ENCODE measurements at places on chromosomes 13 and 19.

- H3K36me3 ChIP-seq: no peaks in the 10 kb centered on the region
- H3K4me1 ChIP-seq: no peaks in the 10 kb centered on the region
- H3K27me3 ChIP-seq: peaks cover 5% of the 10 kb centered on the region
- no peak overlapping the region for H3K27ac ChIP-seq
Observed at GRCh38 chr13:38862443-38862842, 128.2 kb downstream of the STOML3 start.

DNA sequence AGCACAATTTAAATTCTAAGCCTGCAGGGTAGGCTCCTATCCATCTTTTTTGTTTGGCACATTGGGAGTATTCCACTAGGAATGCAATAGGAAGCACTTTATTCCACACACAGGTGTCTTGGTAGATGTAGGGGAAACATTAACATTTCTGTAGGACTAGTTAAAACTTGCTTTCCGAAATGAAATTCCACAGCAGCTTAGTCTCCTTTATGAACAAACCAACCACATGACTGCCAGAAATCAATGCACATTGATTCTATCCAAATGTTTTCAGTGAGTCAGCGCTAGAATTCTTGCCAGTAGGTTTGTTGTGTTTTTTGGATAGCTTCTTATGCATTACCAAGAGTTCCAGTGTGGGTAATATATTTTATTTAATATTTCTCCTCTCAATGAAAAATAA, 207.9 kb upstream of the CSNK1A1L start:
- no peaks in the 10 kb centered on the region for H3K36me3 ChIP-seq
- no peaks in the 10 kb centered on the region for H3K4me1 ChIP-seq
- DNase-seq: no peak
- no peaks in the 10 kb centered on the region for H3K27me3 ChIP-seq
- no peak overlapping the region for H3K4me3 ChIP-seq

- H3K4me1 ChIP-seq: peaks cover 20% of the 10 kb centered on the region
- no peaks in the 10 kb centered on the region for H3K27me3 ChIP-seq
- H3K27ac ChIP-seq: peak overlapping the region; percentile 14
- DNase-seq: no peak
- no peak overlapping the region for H3K4me3 ChIP-seq
Observed at GRCh38 chr19:18969931-18970659, 29.1 kb upstream of the HOMER3 start.

DNA sequence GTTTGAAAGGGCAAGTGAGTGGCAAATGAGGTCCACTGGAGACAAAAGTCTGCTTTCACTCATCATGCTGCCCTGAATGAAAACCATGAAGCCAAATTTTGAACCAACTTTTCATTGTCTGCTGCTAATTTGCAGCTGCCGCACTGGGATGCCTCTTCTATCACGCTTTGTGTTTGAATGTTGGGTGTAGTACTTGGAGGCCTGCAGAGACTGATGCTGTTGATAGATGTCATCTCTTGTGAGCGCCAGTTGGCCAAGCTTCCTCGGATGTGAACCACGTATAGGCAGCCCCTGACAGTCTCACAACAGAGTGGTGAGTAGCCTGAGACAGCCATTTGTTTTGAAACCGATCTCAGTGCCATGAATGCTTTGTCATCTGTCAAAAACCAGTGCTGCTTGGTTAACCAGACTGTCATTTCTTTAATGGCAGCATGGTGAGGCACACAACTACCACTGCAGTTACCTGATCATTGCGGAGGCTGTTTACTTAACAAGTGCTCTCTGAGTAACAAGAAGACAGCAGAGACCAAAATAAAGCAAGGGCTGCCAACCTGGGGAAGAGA, 31.2 kb upstream of the SLC10A2 start:
- H3K27ac ChIP-seq: no peak overlapping the region
- H3K4me1 ChIP-seq: peaks cover 12% of the 10 kb centered on the region
- H3K36me3 ChIP-seq: no peaks in the 10 kb centered on the region
- H3K27me3 ChIP-seq: no peaks in the 10 kb centered on the region
- H3K4me3 ChIP-seq: no peak overlapping the region

DNA sequence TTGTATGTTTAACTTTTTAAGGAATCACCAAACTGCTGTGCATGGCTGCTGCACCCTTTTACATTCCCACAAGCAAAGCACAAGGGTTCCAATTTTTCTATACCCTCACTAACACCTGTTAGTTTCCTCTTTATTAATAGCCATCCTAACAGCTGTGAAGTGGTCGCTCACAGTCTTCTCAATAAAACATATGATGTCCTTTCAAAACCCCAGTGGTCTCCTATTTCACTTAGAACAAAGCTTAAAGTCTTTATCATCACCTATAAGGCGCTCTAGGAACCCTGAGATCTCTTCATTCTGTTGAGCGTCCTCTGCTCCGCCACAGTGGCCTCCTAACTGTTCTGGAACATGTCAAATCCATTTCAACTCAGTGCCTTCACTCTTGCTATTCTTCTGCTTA, 400.5 kb downstream of the KLF12 start:
- H3K36me3 ChIP-seq: no peaks in the 10 kb centered on the region
- H3K27ac ChIP-seq: no peak overlapping the region
- DNase-seq: no peak
- H3K4me1 ChIP-seq: no peaks in the 10 kb centered on the region
- no peaks in the 10 kb centered on the region for H3K27me3 ChIP-seq

- H3K36me3 ChIP-seq: no peaks in the 10 kb centered on the region
- no peaks in the 10 kb centered on the region for H3K4me1 ChIP-seq
- H3K4me3 ChIP-seq: no peak overlapping the region
- peaks cover 26% of the 10 kb centered on the region for H3K27me3 ChIP-seq
- DNase-seq: no peak
Observed at GRCh38 chr13:112626124-112626523, 38.2 kb upstream of the TUBGCP3 start.

- H3K27me3 ChIP-seq: no peaks in the 10 kb centered on the region
- peak overlapping the region; percentile 92 for H3K27ac ChIP-seq
- peaks cover 3% of the 10 kb centered on the region for H3K36me3 ChIP-seq
- H3K4me1 ChIP-seq: peaks cover 98% of the 10 kb centered on the region
- peak overlapping the region; percentile 44 for H3K4me3 ChIP-seq
Observed at GRCh38 chr19:2168619-2169424, 5.1 kb downstream of the DOT1L start.

GRCh38 chr19:31461814-31462539, 112.7 kb upstream of the TSHZ3 start:
- H3K27ac ChIP-seq: no peak overlapping the region
- peaks cover 28% of the 10 kb centered on the region for H3K27me3 ChIP-seq
- no peaks in the 10 kb centered on the region for H3K4me1 ChIP-seq
- DNase-seq: no peak

- no peak overlapping the region for H3K4me3 ChIP-seq
- DNase-seq: no peak
- H3K4me1 ChIP-seq: no peaks in the 10 kb centered on the region
- H3K27ac ChIP-seq: no peak overlapping the region
- no peaks in the 10 kb centered on the region for H3K36me3 ChIP-seq
Observed at GRCh38 chr19:6997679-6998445, 23.4 kb downstream of the MBD3L2B start.

DNA sequence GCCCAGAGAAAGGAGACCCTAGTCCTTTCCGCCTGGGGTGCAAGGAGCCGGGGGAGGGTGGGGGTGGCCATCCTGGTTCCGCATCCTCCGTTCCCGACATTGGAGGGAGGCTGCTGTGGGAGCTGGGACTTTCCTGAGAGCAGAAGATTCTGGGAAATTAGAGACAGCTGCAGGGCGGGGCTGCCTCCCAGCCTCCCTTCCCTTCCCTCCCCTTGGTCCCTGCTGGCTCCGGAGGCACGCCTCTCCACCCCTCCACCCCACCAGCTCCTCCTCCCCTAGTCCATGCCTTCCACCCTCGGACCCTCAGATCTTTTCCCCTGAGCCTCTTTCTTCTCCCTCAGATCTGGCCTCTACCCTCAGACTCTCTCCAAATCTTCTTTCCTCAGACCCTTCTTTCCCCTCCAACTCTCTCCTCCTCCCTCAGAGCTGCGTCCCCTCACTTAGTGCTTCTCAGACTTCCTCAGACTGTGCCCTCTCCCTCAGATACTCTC, 3.1 kb upstream of the BCL3 start:
- H3K27ac ChIP-seq: peak overlapping the region; percentile 98
- peaks cover 90% of the 10 kb centered on the region for H3K4me1 ChIP-seq
- H3K36me3 ChIP-seq: peaks cover 6% of the 10 kb centered on the region
- DNase-seq: peak; percentile 86
- H3K4me3 ChIP-seq: peak overlapping the region; percentile 20
- H3K27me3 ChIP-seq: no peaks in the 10 kb centered on the region

DNA sequence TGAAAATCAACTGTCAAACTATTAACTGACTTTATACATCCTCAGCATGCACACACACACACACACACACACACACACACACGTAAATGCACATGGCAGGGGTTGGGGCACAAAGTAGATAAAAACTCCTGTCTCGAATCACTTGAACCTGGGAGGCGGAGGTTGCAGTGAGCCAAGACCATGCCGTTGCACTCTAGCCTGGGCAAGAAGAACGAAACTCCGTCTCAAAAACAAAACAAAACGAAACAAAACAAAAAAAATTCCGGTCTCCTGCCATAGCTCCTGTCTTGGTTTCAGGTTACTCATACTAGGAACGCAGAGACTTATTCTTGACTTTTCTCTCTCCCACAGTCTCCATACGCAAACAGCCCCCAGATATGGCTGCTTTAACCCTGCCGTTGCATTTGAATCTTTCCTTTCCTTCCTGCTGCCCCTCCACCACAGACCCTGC, 148.9 kb downstream of the SHISA2 start:
- no peaks in the 10 kb centered on the region for H3K4me1 ChIP-seq
- peaks cover 23% of the 10 kb centered on the region for H3K27me3 ChIP-seq
- H3K27ac ChIP-seq: no peak overlapping the region
- H3K36me3 ChIP-seq: no peaks in the 10 kb centered on the region
- DNase-seq: no peak

GRCh38 chr13:46964789-46965527, 68.1 kb upstream of the HTR2A start:
- no peak overlapping the region for H3K4me3 ChIP-seq
- no peak for DNase-seq
- H3K4me1 ChIP-seq: no peaks in the 10 kb centered on the region
- no peak overlapping the region for H3K27ac ChIP-seq

DNA sequence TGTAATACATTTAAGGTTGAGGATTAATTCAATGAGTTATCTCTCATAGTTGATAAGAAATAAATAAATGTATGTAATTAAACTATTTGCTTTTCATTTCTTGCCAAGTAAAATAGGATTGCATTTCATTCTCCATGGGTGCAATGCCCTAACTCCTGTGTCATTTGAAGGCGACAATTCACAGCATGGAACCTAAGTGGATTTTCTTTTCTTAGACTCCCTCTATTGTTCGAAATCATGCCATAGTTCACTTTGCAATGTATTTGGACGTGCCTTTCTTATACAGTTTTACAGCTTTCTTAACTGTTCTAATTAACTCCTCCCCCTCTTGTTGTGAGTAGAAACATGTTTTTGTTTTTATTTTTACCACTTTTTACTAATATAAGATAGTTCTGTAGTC, 263.0 kb downstream of the B3GLCT start:
- peaks cover 4% of the 10 kb centered on the region for H3K27me3 ChIP-seq
- no peaks in the 10 kb centered on the region for H3K4me1 ChIP-seq
- H3K27ac ChIP-seq: no peak overlapping the region
- DNase-seq: no peak
- H3K4me3 ChIP-seq: no peak overlapping the region
- no peaks in the 10 kb centered on the region for H3K36me3 ChIP-seq

DNA sequence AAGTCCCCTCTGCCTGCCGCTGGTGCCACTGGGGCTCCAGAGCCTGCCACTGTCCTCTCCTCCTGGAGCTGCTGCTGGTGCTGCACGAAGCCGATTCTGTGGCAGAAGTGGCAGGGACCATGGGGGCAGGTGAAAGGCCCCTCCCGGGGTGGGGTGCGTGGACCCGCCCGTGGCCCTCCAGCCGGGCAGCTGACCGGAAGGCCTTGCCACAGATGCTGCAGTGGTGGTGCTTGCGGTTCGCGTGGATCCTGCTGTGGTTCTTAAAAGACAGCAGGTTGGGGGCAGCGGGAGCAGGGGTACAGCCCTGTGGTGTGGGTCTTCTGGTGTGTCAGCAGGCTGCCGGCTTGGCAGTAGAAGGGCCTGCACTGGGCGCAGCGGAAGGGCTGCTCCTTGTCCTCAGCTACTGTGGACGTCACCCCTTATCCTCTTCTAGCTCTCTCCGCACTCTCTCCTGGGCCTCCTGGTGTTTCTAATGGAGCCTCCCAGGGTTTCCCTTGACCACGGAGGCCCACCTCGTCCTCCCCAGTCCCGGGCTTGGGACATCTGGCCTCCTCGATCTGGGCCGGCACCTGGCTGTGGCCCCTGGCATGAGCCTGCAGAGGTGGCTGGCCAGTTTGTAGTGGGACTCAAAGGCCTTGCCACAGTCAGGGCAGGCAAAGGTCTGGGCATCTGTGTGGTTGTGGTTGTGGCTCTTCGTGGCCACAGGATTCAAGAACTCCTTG, 380.4 kb downstream of the OLFM4 start:
- H3K27ac ChIP-seq: no peak overlapping the region
- no peaks in the 10 kb centered on the region for H3K27me3 ChIP-seq
- H3K4me3 ChIP-seq: no peak overlapping the region

DNA sequence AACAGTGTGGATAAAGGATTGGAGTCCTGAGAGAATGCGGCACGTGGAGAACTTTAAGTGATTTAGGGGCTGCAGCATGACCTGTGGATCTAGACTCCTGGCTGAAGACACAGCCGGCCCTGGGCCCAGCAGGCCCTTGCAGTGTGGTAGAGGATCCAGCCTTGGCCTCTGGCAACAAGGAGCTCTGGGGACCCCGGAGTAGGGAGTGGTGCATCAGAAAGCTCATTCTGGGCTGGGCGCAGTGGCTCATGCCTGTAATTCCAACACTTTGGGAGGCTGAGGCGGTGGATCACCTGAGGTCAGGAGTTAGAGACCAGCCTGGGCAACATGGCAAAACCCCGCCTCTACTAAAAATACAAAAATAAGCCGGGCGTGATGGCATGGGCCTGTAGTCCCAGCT, 76.0 kb downstream of the CHST8 start:
- H3K4me3 ChIP-seq: no peak overlapping the region
- no peak for DNase-seq
- H3K4me1 ChIP-seq: no peaks in the 10 kb centered on the region
- peaks cover 57% of the 10 kb centered on the region for H3K27me3 ChIP-seq

GRCh38 chr19:35135389-35135909, 590 bp upstream of the LGI4 start:
- peak overlapping the region; percentile 75 for H3K27ac ChIP-seq
- H3K4me3 ChIP-seq: peak overlapping the region; percentile 57
- H3K36me3 ChIP-seq: no peaks in the 10 kb centered on the region
- H3K27me3 ChIP-seq: peaks cover 25% of the 10 kb centered on the region
- H3K4me1 ChIP-seq: peaks cover 51% of the 10 kb centered on the region

GRCh38 chr13:20546556-20546955, 20.4 kb upstream of the IFT88 start:
- H3K4me1 ChIP-seq: no peaks in the 10 kb centered on the region
- DNase-seq: no peak
- H3K36me3 ChIP-seq: no peaks in the 10 kb centered on the region

DNA sequence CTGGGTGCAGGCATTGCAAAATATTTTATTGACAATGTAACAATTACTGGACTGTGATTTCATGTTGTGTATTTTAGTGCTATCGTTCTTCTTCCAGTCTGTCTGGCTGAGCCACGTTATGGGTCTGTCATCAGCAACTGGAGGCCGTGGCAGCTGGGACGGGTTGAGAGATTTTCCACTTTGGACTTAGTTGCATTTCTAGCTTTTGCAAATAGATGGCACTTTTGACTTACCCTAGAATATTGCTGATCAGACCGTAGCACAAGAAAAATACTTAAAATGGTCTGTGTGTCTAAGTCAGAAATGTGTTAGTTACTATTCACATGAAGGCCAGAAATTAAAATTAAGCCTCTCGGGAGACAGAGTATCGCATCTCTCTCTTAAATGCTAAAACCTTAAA, 211.1 kb downstream of the TEX29 start:
- H3K4me1 ChIP-seq: no peaks in the 10 kb centered on the region
- no peaks in the 10 kb centered on the region for H3K36me3 ChIP-seq
- H3K4me3 ChIP-seq: no peak overlapping the region
- peaks cover 94% of the 10 kb centered on the region for H3K27me3 ChIP-seq
- no peak overlapping the region for H3K27ac ChIP-seq
- no peak for DNase-seq
